ENCODE measurements at places on chromosomes 1 and 21.

DNA sequence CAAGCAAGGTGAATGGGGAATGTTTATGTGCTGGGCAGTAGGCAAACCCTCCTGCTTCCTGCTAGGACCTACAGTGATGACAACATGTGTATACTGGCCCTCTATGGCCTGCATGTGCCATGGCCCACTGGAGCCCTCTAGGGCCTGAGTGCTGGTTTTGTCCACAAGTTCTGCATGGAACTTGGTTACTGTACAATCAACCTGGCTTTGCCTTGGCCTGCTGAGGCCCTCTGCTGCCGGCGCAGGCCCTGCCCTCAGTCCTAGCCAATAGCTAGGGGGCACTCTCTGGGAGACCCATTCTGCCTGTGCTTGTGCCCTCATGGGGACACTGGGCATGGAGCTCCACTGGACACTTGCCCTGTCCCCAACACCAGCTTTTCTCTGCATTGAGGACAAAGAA, 138.6 kb upstream of the NGF start:
- DNase-seq = no peak

DNA sequence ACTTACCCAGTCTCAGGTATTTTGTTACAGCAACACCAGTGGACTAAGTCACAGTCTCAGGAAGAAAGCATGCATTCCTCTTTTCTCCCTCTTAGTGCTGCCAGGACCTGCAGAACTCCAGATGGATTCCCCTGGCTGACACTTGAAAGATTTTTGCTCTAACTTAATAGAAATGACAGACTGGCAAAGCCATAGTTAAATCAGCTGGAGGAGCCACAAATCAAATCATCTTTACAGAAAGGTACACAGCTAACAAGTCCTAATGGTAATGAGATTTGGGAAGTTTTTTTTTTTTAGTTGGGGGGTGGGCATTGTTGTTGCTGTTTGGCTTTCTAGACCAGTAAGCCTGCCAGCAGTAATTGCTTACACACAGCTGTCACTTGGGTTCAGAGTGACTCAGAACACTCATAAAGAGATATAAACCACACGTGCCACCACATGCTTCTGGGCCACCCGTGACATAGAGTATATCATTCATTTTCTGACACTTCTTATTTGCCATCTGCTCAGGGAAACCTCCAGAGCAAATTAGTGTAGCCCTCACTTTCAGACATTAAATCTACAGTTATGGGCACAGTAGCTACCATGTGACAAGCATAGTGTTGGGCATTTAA, 72.4 kb downstream of the FH start:
- DNase-seq = no peak

GRCh38 chr1:232894436-232894835, 56.0 kb upstream of the NTPCR start:
- DNase-seq = no peak

DNA sequence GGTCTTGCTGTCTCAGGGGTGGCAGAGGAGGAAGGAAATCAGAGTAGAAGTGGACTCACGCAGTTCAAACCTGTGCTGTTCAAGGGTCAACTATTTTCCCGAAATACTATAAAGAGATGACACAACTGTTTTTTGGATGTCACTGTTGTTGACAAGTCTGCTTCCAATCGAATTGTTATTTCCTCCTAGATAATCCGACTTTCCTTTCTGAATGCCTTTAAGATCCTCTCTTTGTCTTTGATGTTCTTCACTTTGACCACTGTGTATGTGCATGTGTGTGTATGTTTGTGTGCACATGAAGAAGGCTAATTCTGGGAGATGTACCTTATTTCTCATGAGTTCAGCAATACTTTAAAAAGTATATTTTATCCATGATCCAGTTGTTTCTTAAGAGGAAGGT, 21.6 kb downstream of the PADI4 start:
- no peak for DNase-seq

DNA sequence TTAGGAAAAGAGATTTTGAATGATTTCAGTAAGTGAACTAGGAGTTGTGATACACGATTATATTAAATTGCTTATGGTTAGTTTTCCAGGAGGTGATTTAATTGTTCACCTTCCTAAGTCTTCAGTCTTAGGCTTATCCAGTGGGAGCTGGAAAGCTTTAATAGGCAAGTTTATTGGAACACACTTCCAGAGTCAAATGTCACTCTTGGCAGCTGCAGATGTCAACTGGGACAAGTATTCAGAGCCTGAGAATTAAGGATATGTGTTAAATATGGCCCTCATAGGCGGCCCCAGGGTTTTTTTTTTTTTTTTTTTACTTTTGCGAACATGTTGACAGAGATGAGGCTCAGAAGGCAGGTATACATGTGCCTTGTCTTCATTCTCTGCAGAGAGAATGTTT, 29.2 kb downstream of the UCK2 start:
- DNase-seq = no peak

- no peak for DNase-seq
Measured at GRCh38 chr1:18200918-18201317, 93.3 kb downstream of the IGSF21 start.
